B cell (primary cell): ENCODE measurements at places on chromosomes 4 and X. TPM values are rescaled to one million over a fixed set of nuclear protein-coding genes. Genes with fewer than 3 reads are reported as not detected.

Gene CFAP47
- total RNA-seq: not detected in 2 replicates

Gene RAB33A
- total RNA-seq: 2.2 and 2.4 TPM in 2 replicates

Gene COL4A5
- not detected in 2 replicates for total RNA-seq

Gene MRPS18C
- total RNA-seq: 44.0 and 45.0 TPM in 2 replicates

Gene GPRIN3
- total RNA-seq: 1.1 and 1.5 TPM in 2 replicates

Gene CACNA1F
- 6.7 and 8.2 TPM in 2 replicates for total RNA-seq

Gene VMA21
- total RNA-seq: 22.6 and 22.7 TPM in 2 replicates

Gene CDX4
- total RNA-seq: not detected in 2 replicates

Gene C4orf51
- total RNA-seq: not detected in 2 replicates

Gene GLUD2
- 0.24 and 0.42 TPM in 2 replicates for total RNA-seq

Gene UGT2A1
- total RNA-seq: not detected in 2 replicates

Gene CORIN
- 0.25 TPM in 1 of 2 replicates, not detected in the other for total RNA-seq

Gene MAGEA9B
- total RNA-seq: not detected in 2 replicates

Gene FBXW7
- total RNA-seq: 117 and 125 TPM in 2 replicates
